ENCODE measurements at places on chromosomes 1 and 21.
A peak's percentile ranks its signal among the peaks of the same experiment; 100 is the strongest.

DNA sequence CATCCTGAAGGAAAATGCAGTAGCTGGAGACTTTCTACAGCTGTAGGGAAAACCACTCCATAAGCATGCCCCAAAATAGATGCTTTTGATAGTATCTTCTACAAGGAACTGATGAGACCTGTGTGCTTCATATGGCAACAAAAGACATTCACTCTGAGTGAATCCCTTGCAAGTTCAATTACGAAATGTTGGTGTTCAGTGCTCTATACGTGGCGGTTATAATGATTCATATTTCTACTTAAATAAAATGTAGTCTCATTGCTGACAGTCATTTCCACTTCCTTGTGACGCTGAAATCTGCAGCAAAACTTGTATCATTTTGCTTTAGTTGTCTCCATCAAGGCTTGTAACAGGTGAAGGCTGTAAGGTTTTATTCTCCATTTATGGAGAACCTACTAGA lies 20.6 kb downstream of the TOR1AIP2 start:
- DNase-seq, result no peak

DNA sequence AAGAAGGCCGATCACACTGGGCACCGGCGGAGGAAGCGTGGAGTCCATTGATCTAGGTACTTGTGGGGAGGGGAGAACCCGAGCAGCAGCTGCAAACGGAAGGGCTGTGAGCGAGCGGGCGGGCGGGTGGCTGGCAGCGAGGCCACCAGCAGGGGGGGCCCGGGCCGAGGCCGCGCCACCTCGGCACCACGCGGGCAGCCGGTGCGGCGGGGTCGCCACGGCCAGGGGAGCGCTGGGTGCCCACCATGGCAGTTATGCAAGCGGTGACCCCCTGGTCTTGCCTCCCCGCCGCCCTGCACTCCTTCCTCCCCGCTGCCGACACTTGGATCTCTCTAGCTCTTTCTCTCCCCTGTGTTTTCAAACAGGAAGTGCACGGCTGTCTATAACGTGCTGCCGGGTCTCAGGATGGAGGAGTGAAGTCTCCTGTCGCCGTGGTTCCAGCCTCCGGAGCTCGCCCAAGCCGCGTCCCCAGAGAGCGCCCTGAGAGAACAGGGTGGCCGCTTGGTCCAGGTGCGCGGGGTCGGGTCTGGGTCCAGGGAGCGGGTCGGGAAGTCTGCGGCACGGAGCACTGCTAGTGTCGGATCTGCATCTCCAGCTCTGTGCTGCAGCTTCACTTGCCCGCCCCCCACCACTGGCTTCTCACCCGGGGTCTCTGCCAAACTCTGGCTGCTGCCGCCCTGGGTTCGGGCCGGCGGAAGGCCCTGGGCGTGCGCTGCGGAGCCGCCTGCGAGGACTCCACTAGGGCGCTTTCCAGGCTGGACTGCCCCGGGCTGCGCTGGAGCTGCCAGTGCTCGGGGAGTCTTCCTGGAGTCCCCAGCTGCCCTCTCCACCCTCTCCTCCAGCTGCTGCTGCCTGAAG lies 22.7 kb downstream of the LRRC8D start:
- peak; percentile 73 for DNase-seq

DNA sequence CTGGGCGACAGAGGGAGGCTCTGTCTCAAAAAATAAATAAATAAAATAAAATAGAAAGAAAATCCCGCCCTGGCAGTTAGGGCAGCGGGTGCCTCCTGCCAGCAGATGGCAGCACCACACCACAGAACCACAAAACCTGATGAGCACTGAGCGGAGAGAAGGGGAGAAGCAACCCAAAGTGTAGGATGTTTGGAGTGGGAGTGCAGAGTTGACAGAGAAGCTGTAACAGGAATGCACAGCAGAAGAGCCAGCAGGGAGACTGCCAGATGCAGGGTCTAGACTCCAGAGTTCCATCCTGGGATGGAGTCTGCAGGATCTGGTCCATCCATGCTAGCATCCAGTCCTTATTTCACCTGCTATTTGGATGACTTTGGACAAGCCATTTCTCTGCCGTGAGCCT lies 29.7 kb upstream of the KIRREL1 start:
- peak; percentile 60 for DNase-seq

DNA sequence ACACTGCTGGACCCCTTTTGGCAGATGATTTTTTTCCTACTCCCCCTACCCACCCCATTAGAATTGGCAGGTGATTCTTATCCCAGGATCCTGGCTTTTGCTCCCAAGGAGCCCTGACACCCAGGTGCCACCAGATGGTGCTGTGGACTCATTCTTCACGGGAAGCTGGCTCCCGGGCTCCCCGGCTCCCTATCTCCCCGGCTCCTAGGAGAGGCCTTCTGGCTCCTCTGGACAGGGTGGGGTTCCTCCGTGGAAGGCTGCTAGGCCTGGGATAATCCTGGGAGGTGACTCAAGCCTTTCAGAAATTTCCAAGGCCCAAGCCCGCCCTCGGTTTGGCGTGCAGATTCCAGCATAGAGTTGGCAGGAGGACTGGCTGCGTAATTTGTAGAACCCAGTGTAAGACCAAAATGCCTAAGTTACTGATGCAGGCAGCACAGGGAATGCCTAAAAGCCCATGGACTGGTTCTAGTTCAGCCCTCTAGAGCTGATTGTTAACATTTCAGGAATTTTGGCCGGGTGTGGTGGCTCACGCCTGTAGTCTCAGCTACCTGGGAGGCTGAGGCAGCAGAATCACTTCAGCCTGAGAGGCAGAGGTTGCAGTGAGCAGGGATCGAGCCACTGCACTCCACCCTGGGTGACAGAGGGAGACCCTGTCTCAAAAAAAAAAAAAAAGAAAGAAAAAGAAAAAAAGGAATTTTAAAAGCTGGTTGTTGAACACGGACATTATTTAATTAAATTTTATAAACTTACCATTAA lies 6.8 kb upstream of the BSDC1 start:
- DNase-seq, result peak; percentile 86

- DNase-seq, result no peak
These were observed 146.0 kb downstream of the MAGI3 start for GRCh38 chr1:113536182-113536780.

DNA sequence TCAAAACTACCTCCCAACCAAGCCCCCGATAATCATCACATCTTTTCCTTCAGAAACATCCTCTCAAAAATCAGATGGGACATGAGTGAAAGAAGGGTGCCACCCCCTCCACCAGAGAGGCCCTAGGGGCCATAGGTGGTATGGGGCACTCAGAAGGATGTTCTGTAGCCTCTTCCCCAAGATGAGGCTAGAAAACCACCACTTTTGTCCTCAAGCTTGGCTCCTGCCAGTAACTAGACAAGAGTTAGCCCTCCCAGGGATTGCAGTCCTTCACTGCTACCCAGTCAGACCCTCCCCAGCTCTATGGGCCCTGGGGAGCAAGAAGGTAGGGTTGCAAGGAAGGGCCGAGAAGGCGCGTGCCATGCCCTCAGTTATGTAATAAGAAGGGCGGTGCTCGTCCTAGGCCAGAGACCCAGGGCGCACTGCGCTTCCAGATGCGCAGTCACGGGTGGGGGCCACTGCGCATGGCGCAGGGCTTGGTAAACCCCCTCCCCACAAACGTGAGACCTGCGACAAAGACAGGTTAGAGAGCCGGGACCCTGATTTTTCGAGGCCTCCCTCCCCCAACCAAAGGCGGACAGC lies 69.7 kb downstream of the CD46 start:
- DNase-seq, result no peak
